ENCODE measurements at places on chromosomes 4 and X.

DNA sequence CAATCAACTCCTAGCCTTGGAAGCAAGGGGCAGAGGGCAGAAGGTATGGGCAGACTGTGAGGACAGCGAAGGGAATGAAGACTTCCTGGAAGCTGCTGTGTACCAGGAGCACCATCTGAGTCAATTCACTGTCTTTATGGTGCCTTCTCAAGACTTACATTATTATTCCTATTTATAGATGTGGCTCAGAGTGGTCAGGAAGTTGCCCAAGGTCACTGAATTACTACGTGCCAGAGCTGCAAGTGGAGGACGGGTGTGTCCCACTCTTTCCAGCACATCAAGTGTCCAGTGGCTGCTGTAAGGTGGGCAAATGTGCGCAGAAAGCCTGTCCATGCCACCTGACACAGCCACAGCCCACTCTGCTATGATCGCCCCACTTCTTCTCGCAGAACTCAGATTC lies 32.0 kb downstream of the SMPX start:
- DNase-seq, result no peak

DNA sequence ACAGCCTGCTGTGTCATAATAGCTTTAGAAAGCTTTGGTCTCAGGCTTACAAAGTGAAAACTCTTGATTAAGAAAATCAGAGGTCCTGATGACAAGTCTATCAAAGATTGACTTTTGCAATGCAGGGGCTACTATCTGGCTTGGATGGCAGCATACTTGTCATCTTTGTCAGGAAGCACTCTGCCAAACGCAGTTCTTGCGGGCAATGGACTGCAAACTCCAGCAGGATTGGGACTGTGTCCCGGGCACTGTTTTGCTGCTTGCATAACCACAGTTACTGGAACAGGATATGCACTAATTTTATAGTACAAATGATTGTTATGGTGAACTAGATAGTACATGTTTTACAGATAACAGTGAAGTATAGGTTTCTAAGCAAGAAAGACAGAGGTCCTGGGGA lies 185.6 kb downstream of the IQCM start:
- no peak for DNase-seq

GRCh38 chrX:34917146-34917545 lies 25.4 kb upstream of the FAM47B start:
- DNase-seq, result no peak

GRCh38 chr4:40325406-40326019 lies 9.6 kb upstream of the CHRNA9 start:
- no peak for DNase-seq

DNA sequence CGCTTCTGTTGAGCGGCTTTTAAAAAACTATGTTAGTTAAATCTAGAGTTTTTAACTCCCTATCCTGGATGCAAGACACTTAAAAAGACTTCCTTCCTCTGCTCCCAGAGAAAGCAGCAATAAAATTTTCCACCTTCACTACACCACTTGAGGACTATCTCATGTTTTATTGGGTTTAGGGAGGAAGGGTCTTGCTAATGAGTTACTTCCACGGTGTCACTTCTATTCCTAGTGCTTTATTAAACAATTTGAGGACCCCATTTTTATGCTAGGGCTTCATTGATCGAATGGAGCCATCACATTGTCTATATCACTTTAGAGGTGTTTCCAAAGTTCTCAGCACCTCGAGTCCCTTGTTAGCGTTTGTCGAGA lies 3.7 kb upstream of the STIM2 start:
- no peak for DNase-seq

GRCh38 chrX:119682019-119682989 lies 10.7 kb downstream of the SEPTIN6 start:
- no peak for DNase-seq

GRCh38 chr4:189615217-189615663 lies 325.4 kb upstream of the FRG1 start:
- DNase-seq, result no peak
